ENCODE measurements at places on chromosomes 16 and 17.

DNA sequence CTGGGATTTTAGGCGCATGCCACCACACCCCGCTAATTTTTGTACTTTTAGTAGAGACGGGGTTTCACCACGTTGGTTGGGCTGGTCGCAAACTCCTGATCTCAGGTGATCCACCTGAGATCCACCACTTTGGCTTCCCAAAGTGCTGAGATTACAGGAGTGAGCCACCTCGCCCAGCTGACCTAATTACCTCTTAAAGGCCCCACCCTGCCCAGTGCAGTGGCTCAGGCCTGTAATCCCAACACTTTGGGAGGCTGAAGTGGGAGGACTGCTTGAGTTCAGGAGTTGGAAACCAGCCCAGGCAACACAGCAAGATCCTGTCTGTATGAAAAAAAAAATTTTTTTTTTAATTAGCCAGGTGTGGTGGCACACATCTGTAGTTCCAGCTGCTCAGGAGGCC, 2.9 kb upstream of the COASY start:
- no peak for DNase-seq

DNA sequence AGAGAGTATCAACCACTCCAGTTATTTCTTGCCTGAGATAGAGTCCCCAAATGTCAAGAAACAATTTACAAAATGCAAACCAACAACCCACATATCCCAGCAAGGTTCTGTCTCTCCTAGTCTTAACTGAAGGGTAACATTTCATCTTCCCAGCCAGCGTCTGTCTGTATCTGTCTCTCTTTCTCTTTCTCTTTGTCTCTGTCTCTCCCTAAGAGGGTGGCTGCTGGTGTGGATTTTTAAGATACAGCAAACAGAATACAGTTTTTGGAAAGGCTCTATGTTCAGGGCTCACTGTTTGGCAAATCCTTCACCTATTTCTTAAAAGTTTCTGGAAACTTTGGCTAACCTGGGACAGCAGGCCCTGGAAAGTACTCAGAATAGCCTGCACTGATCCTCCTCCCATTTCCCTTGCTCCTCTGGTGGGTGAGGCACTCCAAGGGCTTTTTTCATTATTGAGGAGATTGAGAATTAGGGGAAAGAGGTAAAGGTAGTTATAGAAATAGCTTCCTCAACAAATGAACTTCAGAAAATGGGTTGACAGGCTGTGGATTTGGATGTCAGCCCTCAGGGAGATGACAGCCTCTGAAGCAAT, 6.2 kb downstream of the HOXB4 start:
- no peak for DNase-seq

GRCh38 chr17:59766491-59766890, 59.0 kb downstream of the VMP1 start:
- DNase-seq, result no peak

GRCh38 chr17:44111777-44112176, 11.7 kb downstream of the HDAC5 start:
- DNase-seq, result no peak

DNA sequence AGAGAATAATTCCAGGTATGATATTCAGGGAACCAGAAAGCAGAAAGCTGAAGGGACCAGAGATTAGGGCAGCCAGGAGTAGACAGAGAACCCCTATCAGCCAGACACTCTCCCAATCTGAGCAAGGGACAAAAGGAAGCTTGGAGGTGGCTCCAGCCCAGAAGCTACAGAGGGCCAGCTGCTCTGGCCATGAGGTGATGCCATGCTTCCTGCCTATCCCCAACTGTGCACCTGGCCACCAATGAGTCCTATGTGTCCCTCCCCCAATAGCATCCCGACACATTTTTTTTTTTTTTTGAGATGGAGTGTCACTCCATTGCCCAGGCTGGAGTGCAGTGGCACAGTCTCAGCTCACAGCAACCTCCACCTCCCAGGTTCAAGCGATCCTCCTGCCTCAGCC, 30.0 kb downstream of the NSMCE1 start:
- no peak for DNase-seq

GRCh38 chr16:1708083-1708767, 2.2 kb downstream of the MAPK8IP3 start:
- DNase-seq, result no peak

DNA sequence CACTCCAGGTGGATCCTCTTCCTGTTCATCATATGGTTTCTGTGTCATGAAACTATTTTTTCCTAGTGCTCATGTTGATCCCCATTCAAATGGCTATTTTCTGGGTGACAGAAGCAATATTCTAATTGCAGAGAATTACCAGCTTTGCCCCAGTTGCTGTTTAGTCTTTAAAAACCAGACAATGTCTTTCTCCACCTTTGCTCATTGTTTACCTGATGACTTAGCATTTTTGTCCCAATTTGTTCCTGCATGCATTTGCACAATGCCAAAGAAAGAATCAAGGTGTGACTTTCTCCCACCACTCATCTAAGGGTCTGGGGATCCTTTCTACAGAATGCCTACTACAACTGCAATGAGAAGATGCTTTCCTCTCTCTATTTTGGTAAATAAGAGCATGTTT, 439.9 kb upstream of the MAF start:
- no peak for DNase-seq

- DNase-seq, result no peak
Measured at GRCh38 chr17:46742565-46743270, 75.8 kb downstream of the WNT3 start.

DNA sequence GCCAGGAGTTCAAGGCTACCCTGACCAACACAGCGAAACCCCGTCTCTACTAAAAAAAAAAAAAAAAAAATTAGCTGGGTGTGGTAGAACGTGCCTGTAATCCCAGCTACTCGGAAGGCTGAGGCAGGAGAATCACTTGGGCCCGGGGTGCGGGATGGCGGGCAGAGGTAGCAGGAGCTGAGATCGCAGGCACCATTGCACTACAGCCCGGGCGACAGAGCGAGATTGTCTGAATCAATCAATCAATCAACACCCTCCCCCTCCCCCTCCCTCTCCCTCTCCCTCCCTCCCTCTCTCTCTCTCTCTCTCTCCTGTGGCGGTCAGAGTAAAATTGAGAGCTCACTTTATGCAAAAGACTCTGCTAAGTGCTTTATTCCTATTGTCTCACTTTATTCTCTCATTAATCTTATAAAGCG, 1.2 kb downstream of the HSDL1 start:
- DNase-seq, result no peak

DNA sequence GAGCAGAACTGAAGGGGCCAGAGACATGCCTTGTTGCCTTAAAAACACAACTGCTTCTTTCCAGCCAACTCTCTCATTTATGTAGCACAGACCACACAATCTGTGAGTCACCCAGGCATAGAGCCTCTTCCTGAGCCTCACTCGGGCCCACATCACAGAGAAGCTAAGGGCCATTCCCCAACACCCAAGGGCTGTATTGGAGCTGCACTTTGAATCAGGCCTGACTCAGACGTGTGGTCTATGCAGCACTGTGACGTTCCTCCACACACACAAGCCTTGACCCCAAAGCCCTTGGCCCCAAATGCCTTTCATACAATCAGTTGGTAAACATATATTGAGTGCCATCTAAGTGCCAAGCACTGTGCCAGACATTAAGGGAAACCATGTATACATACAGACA, 308.9 kb upstream of the DYNLRB2 start:
- DNase-seq, result no peak

DNA sequence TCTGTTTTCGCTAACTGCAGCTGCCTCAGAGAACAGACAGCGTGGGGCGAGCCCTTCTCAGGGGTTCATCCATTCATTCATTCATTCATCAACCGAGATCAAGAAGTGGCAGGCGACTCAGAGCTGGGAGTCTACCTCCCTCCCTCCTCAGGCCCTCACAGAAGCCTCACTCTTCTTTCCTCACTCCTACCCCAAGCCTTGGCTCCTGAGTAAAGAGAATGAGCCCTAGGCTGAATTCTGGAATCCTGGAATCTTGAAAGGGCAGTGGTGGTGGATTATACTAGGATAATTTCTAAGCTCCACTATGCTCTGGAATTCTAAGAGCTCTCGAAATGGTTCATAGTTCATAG, 2.3 kb upstream of the DLX3 start:
- DNase-seq, result no peak

GRCh38 chr17:55513885-55514590, 2.8 kb upstream of the SMIM36 start:
- DNase-seq, result no peak

GRCh38 chr17:72691017-72691416, 401.5 kb downstream of the SLC39A11 start:
- no peak for DNase-seq

DNA sequence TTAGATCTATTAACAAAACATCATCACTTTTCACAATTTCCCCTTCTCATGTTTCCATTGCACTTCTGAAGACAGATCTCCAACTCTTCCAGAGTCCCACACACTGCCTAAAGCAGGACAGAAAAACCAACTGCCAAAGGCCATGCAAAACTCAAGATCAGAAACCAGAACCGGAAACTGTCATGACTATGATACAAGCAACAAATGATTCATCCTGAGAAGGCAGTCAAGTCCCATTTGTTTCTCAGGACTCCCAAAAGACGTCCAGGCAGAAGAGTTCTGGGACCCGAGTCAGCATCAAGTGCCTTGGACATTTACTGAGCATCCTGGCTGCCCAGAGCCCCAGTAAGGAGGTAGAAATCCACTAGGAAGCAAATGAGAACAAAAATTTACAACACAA, 38.8 kb downstream of the ERN1 start:
- no peak for DNase-seq

GRCh38 chr16:85430523-85431421, 182.3 kb upstream of the GSE1 start:
- DNase-seq, result no peak

DNA sequence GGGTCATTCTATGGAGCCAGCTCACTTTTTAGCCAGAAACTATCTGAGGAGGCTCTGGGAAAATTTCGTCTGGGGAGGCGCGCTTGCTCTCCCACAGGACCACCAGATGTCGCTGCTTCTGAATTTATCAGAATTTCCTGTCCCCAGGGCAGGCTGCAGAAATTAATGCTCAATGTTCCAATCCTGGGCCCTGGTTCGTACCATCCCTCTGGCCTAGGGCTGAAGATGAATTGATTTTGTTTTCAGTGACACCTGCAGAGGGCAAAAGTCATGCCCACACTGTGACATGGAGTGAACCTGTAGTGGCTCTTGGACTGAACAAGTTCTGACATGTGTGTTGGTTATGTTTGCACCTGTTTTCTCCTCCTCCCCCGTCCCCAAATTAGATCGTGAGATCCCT, 482.6 kb downstream of the NPIPA7 start:
- no peak for DNase-seq

DNA sequence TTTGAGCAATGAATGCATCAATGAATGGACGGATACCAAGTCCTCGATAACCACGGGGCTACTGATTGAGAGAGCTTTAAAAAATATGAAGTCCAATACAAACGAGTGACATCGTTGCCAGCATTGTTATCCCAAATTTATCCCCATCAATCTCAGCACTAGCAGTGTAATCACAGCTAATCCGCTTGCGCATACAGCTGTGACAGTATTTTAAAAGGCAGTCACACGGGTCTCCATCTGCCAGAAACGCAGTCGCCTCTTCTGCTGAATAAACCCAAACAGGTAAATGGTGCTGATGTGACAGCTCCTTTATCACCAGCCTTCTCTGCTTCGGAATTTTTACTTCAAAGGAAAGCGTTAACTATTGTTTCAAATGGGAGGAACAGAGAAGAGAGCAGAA, 311.1 kb downstream of the XYLT1 start:
- no peak for DNase-seq

DNA sequence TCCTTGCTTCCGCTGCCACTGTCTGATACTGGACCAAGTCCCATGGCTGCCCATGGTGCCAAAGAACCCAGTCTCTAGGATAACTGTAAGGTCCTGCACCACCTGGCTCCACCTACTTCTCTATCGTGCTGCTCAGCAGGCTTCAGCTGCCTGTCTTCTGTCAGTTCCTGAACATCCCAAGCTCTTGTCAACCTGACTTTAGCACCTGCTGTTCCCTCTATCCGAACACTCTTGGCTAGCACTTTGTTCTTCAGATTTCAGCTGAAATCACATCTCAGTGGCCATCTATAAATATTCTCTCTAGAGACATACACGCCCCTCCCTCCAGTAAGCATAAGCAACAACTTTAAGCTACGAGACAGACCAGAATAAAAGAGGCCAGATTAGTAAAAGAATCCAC, 15.0 kb upstream of the TMEM101 start:
- DNase-seq, result no peak

GRCh38 chr16:649631-650030, 466 bp downstream of the WDR90 start:
- no peak for DNase-seq

DNA sequence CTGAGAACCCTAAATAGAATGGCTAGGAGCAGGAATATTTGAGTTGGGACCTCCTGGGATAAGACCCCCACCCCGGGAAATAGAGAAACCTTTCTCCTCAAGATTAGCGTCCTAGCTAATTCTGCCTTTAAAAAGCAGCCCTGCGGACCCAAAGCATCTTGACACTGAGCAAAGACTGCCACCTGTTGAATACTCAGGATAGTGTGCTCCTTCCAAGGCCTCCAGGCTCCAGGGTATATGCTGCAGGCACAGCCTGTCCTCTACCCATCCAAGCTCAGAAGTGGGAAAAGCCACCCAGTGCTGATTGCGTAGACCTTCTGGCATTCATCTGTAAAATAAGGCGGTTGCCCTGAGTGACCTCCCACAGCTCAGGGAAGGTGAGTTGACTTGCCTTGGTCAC, 456.2 kb upstream of the DYNLRB2 start:
- no peak for DNase-seq

DNA sequence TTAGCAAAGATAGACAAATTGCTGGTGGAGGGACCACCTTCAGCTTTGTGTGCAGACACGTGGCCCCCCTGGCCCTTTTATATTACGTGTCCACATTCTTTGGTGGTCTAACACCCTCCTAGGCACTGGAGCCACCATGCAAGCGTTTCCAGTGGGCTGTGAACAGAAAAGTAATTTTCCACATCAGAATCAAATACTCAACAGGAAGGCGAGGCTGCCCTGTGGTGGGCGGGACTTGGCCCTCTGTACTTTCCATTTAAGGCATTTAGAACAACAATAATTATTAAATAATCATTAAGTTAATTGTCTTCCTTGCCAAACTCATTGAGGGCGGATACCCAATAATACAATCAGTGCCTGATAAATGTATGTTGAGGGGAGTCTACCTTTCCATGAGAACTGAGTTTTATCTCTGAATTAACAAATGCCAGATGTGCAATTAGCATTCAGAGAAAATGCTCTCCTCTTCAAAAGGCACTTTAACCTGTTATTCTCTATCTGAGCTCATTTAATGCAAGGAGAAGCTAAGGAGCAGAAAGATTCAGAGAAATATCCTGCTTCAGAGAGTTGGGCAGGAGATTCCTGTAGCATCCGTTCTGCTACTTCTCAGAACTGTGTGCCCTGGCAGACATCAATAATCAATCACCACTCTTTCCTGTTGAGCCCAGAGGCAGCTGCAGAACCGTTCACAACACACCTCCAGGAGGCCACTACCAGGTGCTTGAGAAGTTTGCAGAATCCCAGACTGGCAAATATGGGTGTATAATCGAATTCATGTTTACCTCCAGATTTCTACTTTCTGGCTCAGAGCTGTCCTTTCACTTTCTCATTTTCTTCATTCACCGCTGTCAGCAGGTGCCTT, 109.4 kb downstream of the CMIP start:
- DNase-seq, result no peak

DNA sequence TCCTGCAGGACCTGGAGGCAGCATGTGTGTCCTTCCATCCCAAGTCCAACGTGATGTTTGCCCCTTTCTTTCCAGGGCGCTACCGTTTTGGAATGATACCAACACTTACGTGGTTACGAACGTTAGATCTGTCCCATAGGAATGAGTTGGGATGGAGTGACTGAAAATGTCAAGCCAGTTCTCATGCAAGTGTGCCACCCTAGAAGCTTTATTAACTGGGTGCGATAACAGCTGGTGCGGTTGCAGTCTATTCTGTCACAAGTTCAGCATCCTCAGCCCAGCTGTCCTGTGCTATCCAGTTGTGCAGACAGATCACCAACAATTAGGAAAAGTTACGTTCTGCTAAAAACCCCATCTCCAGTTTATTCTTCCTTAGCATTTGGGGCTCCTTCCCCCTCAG, 52.5 kb downstream of the BANP start:
- no peak for DNase-seq
